ENCODE measurements at places on chromosomes 5 and 9. TPM values are rescaled to one million over a fixed set of nuclear protein-coding genes. Genes with fewer than 3 reads are reported as not detected.

DNA sequence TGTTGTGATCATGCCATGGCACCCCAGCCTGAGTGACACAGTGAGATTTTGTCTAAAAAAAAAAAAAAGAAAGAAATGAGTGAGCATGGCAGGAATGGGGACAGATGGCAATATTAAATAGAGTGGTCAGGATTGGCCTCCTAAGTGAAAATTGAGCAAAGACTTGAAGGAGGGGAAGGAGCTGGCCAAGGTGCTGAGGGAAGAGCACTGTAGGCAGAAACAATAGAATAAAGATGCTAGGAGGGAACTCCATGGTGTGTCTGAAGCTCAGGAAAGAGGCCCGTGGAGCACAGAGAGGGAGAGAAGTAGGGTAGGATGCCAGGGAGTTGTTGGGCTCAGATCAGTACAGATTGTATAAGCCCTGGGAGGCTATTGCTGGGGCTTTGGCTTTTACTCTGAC, 64.4 kb upstream of the PCAT7 start:
- ATAC-seq: no peak

Gene SPINK6
- not detected for total RNA-seq

GRCh38 chr9:99109522-99109921, 4.6 kb downstream of the TGFBR1 start:
- no peak for ATAC-seq

GRCh38 chr9:136538599-136539426, 7.0 kb downstream of the NOTCH1 start:
- peak; percentile 83 for ATAC-seq

Gene OLFML2A
- not detected for total RNA-seq

Measured in activated T-helper 17 cell treated with anti-CD3 and anti-CD28 coated beads, Interleukin-2, amount 50 U/mL, for 72 hours (primary cell).